Natural killer cell (primary cell): ENCODE measurements at places on chromosomes 5 and 9.

DNA sequence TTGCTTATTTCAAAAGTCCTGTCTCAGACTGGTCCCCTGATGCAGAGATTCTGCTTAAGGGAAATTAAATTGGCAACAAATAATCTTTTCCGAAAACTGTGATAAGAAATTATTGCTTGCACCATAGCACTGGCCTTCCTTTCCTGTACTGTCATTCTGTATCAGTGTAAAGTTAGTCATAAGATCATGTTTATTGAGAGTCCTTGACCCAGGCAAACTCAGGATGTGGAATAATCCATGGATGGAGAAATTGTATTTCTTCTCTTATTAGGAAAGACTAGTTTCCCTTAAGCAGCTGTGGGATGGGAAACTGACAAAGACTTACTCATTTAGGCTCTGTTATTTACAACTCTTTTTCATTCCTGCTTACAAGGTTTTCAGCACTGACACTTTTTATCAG lies 83.0 kb upstream of the RANBP6 start:
- no peak for DNase-seq

- no peak for DNase-seq
These were observed 95.0 kb downstream of the MRPS27 start for GRCh38 chr5:72224946-72225463.

GRCh38 chr9:126805554-126806262 lies 868 bp downstream of the ZBTB43 start:
- peak; percentile 77 for DNase-seq

- no peak for DNase-seq
These were observed 16.2 kb downstream of the HINT1 start for GRCh38 chr5:131148835-131149234.

- DNase-seq = no peak
These were observed 7.4 kb downstream of the MTX3 start for GRCh38 chr5:79983618-79984017.

- DNase-seq = no peak
These were observed 119.3 kb upstream of the DPYSL3 start for GRCh38 chr5:147629196-147629595.

DNA sequence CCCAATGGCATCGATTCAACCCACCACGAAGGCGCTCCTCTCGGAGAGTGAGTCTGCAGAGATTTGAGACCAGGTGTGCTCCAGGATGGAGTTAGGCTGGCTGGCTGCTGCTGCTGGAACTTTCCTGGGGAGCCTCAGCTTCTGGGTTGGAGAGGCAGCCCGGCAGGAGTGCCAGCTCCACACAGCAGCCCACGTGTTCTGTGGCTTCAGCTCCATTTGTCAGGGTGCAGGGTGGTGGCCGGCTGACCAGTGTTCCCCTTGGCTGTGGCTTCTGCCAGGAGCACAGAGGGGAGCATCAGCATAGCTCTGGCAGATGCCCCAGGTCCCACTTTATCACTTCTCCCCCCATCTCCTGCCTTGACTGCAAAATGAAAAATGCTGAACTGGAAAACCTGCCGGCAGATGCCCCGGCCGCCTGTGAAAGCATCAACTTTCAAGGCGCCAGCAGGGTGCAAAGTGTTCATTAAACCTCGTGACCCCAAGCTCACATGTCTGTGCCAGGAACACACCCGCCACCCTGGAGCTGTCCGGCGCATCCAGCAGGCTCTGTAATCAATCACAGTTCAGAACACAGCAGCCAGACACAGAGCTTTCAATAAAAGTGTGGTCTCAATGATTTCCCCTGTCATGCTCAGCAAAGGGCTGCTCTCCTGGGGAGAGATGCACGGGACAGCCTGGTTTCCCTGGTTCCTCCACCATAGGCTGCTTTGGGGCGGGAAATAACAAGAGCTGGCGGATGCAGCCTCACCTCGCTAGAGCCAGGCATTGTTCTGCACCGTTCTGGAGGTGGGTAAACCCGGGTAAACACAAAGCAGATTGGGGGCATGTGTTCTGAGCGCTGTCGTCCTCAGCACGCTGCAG lies 53.2 kb downstream of the TRIP13 start:
- no peak for DNase-seq

- DNase-seq = no peak
These were observed 58.8 kb upstream of the GFPT2 start for GRCh38 chr5:180411948-180412347.

- no peak for DNase-seq
These were observed 17.2 kb downstream of the STARD4 start for GRCh38 chr5:111495159-111495558.

- no peak for DNase-seq
These were observed 699.2 kb downstream of the IRX1 start for GRCh38 chr5:4294878-4295277.

- DNase-seq = no peak
These were observed 123.1 kb downstream of the NPR3 start for GRCh38 chr5:32834251-32834650.

DNA sequence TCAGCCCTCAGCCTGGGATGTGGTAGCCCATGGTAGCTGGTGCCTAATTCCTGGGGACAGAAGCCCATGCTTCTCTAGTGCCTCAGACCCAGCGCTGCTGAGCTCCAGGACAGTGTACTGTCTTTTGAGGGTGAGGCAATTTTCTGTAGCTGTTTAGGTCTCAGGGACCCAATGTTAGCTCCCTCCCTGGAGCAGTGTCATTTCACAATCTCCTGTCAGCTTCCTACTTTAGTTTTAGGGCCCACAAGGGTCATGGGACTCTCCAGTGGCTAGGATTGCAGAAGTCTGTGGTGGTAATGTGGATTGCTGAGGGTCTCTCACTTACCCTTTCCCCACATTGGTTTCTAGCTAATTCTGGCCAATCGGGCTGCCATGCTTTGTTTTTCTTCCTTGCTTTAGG lies 67.7 kb upstream of the CCL21 start:
- no peak for DNase-seq

DNA sequence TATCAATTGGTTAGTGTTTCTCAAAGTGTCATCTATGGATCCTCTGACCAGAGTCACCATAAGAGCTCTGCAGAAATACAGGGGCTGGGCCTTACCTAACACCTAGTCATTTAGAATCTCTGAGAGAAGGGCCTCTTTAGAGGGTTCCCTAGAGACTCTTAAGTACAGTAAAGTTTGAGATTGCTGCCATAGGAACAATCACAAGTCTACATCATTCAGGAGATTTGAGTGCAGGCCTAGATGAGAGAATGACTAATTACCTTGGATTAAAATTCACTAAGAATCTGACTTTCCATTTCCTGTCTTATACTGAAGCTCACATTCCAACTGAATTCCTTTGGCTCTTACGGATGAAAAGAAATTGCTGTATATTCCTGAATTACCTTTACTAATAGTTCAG lies 182.1 kb upstream of the PTGER4 start:
- DNase-seq = no peak

DNA sequence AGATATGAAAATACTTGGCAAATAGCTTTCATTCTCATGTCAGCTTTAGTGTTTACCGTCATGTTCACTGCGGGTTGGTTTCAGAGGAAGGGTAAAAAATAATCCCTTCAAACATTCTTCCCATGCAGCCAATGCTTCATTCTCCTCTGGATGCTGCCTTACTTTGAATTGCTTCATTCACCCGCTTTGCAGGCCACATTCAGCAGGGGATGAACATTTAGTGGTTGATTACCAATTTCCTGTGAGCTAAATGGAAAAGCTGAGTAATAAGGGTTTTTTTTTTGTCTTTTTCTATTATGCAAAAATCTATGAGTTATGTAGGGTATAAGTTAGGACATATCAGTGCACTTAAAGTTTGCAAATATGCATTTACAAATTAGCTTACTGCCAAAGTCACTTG lies 96.3 kb upstream of the MEF2C start:
- no peak for DNase-seq

DNA sequence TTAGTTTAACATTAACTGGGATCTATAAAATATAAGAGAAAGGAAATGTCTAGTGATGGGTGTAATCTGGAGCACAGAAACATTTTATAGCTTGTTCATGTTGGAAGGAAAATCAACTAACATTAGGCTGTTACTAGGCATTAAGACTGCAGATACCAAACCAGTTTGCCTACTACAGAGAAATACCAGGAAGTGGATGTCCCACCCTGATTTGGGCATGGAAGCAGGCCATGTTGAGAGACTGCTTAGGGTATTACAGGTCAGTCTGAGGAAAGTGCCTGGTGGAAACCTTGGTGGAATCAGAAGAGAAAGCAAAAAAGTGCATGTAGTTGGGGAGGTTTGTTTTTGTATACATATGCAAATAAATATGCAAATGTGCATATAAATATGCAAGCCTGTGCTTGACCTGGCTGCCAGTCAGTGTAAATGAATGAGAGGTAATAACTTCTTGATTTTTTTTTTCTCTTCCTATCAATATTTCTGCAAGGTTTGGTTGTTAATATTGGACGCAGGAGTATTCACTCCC lies 9.6 kb upstream of the CCDC112 start:
- no peak for DNase-seq

- DNase-seq = no peak
These were observed 219.3 kb downstream of the SMARCA2 start for GRCh38 chr9:2234371-2234893.
